ENCODE measurements at places on chromosomes 3 and 15.

- peak; percentile 51 for DNase-seq
Observed at GRCh38 chr15:100759698-100760356, 119.8 kb upstream of the ALDH1A3 start.

DNA sequence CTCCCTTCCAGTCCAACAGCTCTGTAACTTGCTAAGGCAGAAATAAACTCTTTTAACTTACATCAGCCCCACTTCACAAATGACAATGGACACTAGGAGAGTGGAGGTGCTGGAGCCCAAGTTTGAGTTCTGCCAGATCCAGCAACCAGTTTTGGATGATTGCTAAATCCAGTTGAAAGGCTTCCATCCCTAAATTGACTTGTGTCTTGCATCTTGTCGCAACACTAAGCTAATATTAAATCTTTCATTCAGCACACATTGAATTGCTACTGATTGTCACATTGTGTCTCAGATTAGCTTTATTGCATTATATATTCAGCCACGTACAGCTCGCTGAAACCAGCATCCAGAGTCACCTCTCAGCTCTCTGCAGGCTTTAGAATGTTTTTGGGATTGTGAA lies 41.7 kb upstream of the LIPC start:
- no peak for DNase-seq

- no peak for DNase-seq
Observed at GRCh38 chr15:74417225-74417624, 16.5 kb downstream of the SEMA7A start.

GRCh38 chr3:95319921-95320494 lies 1257.1 kb downstream of the NSUN3 start:
- DNase-seq: peak; percentile 40

GRCh38 chr15:95162069-95162468 lies 930.7 kb downstream of the MCTP2 start:
- no peak for DNase-seq

DNA sequence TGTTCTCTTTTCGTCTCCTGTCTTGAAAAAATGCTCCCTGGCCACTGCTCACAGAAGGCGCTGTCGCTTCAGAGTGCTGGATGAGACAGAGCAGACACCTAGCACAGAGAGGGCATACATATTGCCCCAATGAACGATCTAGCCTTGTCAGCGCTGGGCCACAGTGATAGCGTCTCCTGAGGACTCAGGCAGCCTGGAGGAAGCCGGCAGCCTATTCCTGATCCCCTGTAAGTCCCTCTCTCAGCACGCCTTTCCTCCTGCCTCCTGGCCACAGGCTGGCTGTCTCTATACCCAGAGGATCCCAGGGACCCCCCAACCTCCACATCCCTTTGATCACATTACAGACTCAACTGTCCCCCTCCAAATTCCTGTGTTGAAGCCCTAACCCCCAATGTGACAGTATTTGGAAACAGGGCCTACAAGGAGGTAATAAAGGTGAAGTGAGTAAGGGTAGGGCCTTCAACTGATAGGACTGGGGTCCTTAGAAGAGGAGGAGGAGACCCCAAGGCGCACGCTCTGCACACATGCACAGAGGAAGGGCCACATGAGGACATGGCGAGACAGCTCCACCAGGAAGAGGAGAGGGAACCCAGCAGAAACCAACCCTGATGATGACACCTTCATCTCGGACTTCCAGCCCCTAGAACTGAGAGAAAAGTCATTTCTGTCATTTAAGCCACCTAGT lies 7.5 kb downstream of the PLA2G4F start:
- DNase-seq: no peak

GRCh38 chr15:79953951-79954444 lies 17.0 kb downstream of the BCL2A1 start:
- no peak for DNase-seq

GRCh38 chr3:125051715-125052581 lies 3.8 kb downstream of the HEG1 start:
- DNase-seq: peak; percentile 65

- DNase-seq: no peak
Observed at GRCh38 chr3:130939753-130940152, 45.9 kb downstream of the ATP2C1 start.

GRCh38 chr15:85316244-85316934 lies 64.0 kb upstream of the AKAP13 start:
- DNase-seq: no peak

DNA sequence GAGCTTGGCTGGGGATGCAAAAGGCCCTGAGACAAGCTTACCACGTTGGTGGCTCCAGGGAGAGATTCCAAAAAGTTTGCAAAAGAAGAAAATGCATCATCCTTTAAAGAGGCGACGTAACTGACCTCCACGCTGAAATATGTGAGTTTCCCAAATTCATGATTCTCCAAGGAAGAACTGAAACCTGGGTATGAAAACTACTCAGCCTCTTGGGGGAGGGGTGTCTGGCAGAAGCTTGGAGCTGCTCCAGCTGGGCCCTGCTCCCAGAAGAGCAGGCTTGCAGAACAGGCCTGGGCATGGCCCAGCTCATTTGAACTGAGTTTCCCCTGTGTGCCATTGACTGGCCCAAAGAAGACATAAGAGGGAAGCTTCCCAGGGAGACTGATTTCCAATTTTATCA lies 20.5 kb downstream of the CPN2 start:
- no peak for DNase-seq

GRCh38 chr3:100972867-100973266 lies 20.4 kb downstream of the ABI3BP start:
- DNase-seq: no peak

DNA sequence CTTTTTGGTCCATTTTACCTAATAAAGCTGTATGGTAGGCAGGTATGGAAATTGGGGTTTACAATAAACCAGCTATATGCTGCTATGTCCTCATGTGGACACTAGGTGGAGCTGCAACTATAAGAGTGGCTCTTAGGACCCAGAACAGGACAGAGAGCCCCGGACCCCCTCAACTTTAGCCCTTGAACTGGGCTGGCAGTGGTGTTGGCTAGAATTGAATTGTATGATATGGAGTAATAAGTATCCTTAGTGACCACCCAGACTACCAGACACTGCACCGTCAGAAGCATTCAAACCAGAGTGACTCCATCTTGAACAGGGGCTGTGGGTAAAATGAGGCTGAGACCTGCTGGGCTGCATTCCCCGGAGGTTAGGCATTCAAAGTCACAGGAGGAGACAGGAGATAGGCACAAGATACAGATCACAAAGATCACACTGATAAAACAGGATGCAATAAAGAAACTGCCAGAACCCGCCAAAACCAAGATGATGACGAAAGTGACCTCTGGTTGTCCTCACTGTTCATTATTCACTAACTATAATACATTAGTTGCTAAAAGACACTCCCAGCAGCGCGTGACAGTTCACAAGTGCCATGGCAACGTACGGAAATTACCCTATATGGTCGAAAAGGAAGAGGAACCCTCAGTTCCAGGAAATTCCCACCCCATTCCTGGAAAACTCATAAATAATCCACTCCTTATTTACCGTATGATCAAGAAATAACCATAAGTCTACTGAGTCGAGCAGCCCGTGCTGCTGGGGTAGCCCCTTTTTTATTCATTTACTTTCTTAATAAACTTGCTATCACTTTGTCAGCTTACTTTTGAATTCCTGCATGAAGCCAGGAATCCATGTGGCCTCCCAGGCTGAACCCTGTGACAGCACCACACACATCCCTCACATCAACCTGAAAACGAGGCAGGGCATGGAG lies 68.7 kb upstream of the BLM start:
- no peak for DNase-seq

GRCh38 chr15:100703032-100703578 lies 100.7 kb downstream of the ASB7 start:
- DNase-seq: no peak

DNA sequence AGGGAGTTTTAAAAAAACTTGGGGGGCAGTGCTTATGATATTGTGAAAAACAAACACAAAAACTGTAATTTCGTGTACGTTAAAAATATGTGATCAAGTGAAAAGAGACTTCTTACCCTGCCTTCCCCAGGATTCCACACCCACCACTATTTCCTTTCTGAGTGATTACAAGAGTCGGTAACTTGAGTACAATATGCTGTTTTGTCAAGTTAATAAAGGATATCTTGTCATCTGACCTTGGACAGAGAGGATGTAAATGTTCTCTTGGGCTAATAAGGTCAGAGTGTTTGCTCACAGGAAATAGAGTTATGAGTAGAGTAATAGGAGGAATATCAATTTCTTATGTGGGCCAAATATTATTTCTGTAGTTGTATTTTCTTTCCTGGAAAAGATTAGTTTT lies 68.1 kb downstream of the NOX5 start:
- no peak for DNase-seq

DNA sequence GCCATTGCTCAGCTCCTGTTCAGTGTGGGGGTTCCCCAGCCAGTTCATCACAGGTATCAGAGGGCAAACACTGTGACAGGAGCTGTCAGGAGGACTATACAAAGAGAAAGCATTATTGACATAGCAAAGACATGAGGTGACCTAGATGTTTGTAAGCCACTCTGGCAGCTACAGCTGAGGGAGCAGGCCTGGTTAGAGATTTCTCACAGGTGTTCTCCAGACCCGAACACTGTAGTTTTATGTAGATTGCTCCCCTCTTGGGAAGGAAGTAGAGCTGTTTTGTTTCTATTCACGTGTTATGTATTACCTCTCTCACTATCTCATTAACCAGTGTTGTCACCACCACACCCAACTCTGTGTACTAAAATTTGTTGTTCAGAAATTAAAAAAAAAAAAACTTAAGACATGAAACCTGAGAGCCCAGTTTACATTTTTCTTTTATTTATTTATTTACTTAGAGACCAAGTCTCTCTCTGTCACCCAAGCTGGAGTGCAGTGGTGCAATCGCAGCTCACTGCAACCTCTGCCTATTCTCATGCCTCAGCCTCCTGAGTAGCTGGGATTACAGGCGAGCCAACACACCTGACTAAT lies 123.7 kb downstream of the RBPMS2 start:
- DNase-seq: no peak

GRCh38 chr3:153957421-153957820 lies 163.8 kb upstream of the ARHGEF26 start:
- DNase-seq: no peak

- DNase-seq: peak; percentile 64
Observed at GRCh38 chr3:120469440-120469839, 18.6 kb upstream of the FSTL1 start.

- no peak for DNase-seq
Observed at GRCh38 chr3:7211740-7212139, 350.8 kb downstream of the GRM7 start.

- no peak for DNase-seq
Observed at GRCh38 chr15:100722551-100723314, 120.3 kb downstream of the ASB7 start.

GRCh38 chr3:184419171-184419570 lies 39.3 kb downstream of the CHRD start:
- no peak for DNase-seq

DNA sequence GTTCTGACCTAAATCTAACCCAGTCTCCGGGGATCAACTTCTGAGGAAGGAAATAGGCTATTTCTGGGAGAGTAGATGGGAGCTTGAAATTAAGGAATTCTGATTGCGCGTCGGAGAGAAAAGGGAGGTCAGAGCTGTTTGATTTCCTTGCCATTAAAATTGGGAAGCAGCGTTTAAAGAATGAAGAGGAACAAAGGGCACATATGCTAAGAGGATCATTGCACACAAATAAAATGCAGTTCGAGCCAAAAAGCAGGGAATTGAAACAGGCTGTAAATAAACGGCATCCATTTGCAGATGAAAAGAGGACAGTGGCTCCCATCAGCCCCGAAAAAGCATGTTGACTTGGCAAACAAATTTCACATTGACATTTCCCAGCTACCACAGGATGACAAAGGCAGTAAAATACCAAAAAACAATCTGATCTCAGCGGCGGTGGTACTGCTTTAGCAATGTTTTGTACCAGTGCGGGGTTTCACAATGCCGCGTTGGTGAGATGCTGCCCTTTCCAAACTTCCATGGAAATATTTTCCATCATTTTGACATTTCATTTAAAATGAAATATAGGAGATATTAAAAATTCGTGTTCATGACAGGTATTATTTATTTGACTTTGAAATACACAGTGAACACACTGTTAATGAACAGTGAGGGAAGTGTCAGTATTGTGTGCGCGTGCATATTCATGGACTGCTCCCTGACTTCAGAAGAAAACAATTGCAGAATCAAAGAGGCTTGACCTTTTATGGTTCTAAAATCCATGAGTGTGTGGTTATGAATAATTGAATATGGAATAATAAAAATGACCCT lies 108.8 kb downstream of the SQOR start:
- no peak for DNase-seq

- DNase-seq: no peak
Observed at GRCh38 chr15:64623347-64623996, 151.9 kb downstream of the RBPMS2 start.

DNA sequence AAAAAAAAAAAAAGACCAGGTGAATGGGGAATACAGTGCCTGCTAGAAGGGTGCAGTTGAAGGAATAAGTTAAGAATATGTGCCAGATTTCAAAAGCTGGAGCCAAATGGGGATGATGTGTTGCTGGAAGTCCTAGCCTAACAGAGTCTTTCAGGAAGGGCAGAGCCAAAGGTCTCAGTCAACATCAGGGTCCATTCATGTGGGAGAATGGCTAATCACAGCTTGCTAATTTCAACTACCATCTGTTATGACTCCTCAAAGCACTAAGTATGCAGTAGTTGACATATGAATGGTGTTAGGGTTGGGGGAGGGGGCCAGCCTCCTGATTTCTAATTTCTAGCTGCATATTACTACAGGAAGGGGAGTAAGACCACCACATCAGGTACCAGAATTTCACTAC lies 4.4 kb downstream of the ZBTB38 start:
- DNase-seq: no peak

- no peak for DNase-seq
Observed at GRCh38 chr15:41825572-41826535, 2.0 kb upstream of the JMJD7 start.

DNA sequence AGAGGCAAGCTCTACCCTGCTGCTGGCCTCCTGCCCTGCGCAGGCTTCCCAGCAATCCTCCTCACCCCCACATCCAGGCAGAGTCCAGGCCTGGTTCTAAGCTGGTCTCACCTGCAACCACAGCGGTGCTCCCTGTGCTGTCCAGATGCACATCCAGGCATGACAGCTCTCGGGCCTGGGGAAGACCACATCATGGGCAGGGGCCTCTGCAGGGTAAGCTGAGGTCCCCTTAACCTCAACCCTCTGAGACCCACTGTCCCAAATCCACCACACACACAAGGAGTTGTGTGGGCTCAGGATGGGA lies 10.8 kb downstream of the PLA2G4D start:
- DNase-seq: no peak

- DNase-seq: no peak
Observed at GRCh38 chr3:126517986-126518778, 609 bp upstream of the UROC1 start.

GRCh38 chr15:58404020-58404419 lies 27.8 kb upstream of the LIPC start:
- no peak for DNase-seq

GRCh38 chr3:151152455-151153079 lies 50.4 kb downstream of the GPR171 start:
- no peak for DNase-seq

DNA sequence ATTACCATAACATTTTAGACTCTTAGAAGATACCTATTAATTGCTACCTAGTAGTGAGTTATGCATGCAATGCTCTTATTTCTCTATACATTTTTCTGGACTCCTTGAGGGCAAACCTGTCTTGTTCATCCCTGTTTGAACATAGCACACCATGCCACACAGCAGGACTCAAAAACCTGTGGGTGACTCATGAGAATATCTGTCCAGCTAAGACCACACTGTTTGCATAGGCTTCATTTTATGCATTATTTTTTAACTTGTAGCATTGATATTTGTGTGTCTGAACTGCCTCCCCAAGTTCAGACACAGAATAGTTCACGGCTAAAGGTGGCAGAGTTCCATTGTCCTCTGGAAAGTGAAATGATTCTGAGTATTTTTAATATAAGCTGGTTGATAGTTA lies 1.8 kb downstream of the LMCD1 start:
- no peak for DNase-seq

GRCh38 chr3:114831861-114832260 lies 315.2 kb downstream of the ZBTB20 start:
- no peak for DNase-seq

Measured in HS-27A (cell line).